SK-MEL-5 (cell line): ENCODE measurements at places on chromosomes 11 and 22. TPM values are rescaled to one million over a fixed set of nuclear protein-coding genes. Genes with fewer than 3 reads are reported as not detected.

GRCh38 chr11:72807792-72808191 is 6.4 kb upstream of the ATG16L2 start:
- no peak for DNase-seq

- no peak for DNase-seq
Measured at GRCh38 chr11:129380413-129380812, 4.8 kb downstream of the BARX2 start.

DNA sequence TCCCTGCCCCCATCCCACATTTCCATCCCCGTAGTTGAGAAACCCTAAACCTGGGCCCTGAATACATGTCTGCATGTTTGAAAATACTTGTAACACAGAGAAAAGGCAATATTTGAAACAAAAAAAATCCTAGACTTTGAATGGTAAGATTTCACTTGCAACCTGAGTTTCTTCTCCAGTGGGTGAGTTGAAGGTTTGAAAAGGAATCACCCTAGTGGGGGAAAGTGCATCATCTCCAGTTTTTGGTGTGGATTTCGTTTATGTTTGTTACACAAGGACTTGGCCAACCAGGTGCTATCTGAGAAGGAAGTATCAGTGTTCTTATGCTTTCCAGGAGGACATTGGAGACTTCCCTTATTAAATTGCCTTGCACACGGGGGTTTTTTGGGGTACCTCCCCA is 90.4 kb downstream of the ABTB2 start:
- DNase-seq, result no peak

Gene MRGPRF
- total RNA-seq, result 0.11 and 0.61 TPM in 2 replicates

Gene GSTT2
- total RNA-seq, result not detected in 2 replicates

DNA sequence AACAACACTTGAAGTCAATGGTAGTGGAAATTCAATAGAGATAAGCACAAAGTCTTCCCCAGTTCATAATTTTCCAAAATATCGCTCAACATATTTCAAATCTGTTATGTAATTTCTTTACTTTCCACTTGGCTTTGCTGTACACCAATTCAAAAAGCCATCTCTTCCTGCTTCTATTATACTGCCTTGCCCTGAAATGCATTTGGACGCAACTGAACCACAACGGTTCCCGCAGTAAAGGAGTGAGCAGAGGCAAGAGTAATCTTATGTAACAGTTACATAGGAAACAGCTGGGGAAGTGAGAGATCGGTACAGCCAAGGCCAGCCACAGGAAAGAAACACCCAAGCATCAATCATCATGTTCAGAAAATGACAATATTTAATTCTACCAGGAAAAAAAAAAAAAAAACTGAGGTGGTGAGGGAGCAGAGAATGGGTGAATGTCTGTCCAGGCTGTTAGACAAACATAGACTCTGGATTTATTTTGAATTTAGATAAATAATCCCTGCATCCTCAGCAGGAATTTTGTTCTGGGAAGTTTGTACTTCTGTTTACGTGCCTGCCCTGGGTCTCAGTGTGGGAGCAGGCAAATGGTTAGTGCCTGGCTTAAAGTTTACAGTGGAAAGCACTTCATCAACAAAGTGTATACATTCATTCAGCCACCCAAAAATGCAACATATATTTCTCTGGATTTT is 392.2 kb downstream of the ETS1 start:
- DNase-seq, result no peak

Gene OR51B4
- 9.0 and 10.7 TPM in 2 replicates for total RNA-seq

- DNase-seq, result no peak
Measured at GRCh38 chr22:46024136-46024840, 47.3 kb upstream of the WNT7B start.

Gene OR2D2
- not detected in 2 replicates for total RNA-seq

GRCh38 chr11:117546431-117547194 is 219.0 kb downstream of the CEP164 start:
- no peak for DNase-seq

DNA sequence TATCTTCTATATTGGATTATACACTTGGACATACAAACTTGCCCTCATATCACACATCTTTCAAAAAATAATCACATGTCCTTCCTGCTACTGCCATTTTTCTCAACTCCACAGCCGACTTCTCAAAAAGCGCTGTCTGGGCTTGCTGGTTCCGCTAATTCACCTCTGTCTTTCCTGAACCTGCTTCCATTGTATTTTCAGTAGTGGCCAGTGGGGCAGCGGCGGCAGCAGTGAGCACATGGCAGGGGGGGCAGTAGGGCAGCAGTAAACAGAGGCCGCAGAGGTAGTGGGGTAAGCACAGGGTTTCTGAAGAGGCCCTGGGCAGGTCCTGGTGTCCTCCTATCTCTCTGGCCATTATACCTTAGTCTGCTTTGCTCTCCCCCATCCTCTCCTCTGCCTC is 126.3 kb downstream of the RRAS2 start:
- DNase-seq, result peak; percentile 38

Gene CABP4
- 0.18 TPM in 1 of 2 replicates, not detected in the other for total RNA-seq

Gene BTBD18
- not detected in 2 replicates for total RNA-seq

Gene SHISAL1
- total RNA-seq, result 0.58 and 0.67 TPM in 2 replicates

GRCh38 chr11:67500831-67501715 is 4.1 kb downstream of the PITPNM1 start:
- DNase-seq, result no peak

Gene LRRC51
- total RNA-seq, result 7.7 and 18.3 TPM in 2 replicates

GRCh38 chr11:32224580-32224979 is 133.7 kb downstream of the RCN1 start:
- DNase-seq, result no peak

Gene ANO3
- 1.5 and 2.0 TPM in 2 replicates for total RNA-seq

Gene TRPM5
- not detected in 2 replicates for total RNA-seq

- no peak for DNase-seq
Measured at GRCh38 chr22:40637183-40638150, 948 bp upstream of the MRTFA start.

DNA sequence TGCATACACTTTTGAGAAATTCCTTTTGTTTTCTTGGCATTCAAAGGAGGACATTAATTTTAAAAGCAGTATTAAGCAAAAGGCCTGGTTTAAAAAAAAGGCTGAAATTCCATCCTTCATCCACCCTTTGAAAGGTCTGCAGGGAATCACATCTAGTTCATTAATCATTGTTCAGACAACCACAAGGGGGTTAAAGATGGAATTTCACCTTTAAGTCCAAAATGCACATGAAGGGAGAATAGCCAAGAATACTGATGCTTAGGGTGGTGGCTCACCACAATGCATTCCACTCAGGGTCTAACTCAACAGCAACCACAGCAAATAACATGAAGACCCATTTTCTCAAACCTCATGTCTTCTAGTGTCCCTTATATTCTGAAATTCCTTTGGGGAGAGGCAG is 256.9 kb downstream of the CADM1 start:
- no peak for DNase-seq

DNA sequence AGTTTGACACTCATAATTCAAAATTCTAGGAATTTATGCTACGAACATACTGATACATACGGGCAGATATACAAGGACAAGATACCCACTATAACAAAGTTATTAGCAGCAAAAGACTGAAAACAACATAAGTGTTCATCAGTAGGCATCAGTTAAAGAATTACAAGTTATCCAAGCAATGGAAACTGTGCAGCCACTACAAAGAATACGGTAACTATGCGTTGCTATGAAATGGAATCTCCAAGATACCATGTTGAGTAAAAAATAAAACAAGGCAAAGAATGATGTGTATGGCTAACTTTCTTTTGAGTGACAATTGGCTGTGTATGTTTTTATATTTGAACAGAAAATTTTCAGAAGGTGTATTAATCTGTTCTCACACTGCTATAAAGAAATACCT is 151.7 kb downstream of the ADAMTS15 start:
- no peak for DNase-seq

Gene DERL3
- 0.13 and 0.26 TPM in 2 replicates for total RNA-seq

Gene GAB4
- not detected in 2 replicates for total RNA-seq
